ENCODE measurements at places on chromosomes 6 and 20.

GRCh38 chr20:10427060-10427692 is 6.8 kb downstream of the MKKS start:
- DNase-seq = peak; percentile 66

DNA sequence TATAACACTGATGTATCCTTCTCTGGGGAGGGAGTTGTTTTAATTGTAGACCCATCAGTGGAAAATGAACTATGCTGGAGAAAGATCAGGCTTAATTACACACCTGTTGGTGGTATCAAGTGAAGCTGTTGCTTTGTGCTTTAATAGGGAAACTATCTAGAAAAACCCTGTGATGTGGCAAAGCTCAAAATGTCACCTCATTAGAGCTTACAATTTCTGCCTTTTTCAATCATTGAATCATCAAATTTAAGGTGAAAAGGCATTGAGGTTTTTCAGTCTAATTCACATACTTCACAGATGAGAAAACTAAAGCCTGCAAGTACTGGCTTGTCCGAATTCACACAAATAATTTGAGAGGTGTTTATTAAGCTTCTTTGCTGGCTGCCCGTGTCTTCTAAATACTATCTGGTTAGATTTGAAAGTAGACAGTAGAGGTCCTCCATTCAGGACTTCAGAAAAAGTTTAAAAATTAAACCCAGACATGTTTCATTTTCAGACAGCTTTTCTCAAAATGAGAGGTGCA is 143.3 kb upstream of the MAP3K7 start:
- DNase-seq = peak; percentile 74

GRCh38 chr6:118649918-118650581 is 1.3 kb downstream of the CEP85L start:
- no peak for DNase-seq

DNA sequence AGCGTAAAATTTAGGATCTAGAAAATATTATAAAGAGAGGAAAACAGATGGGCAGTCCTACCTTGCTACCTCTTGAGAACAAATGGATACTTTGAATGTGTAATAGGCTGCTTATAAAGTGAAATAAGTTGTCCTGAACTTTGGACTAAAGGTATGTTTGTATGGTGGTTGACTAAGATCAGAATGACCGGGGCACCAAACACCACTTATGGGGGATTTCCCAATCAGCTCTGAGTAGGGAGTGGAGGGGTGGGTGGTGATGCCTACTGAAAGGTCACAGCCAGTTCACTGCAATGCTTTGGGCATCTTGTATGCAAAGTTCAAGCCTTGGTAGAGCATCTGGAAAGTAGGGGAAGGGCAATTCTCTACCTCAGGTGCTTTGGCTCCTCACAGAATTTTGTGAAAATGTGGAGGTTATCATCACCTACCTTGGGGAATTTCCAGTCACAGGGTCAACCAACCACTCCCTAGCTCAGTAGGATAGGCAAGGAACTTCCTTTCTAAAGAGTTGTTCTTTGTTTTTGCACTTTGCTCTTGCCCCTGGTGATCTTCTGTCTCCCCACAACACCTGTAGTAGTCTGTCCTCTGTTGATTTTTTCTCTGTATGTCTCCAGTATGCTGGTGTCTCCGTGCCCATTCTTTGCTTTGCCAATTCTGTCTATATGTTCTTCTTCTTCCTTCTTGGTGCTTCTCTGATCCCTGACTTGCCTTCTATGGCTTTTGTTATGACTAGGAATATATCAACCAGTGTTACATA is at the start of gene TRIM31:
Gene TRIM31 (minus strand): TSS at position 88 of the 757 bp plus-strand sequence. CDS start 285 bp downstream, outside the sequence.
- no peak for DNase-seq

GRCh38 chr6:165034271-165034741 is 275.1 kb downstream of the C6orf118 start:
- DNase-seq = peak; percentile 11

DNA sequence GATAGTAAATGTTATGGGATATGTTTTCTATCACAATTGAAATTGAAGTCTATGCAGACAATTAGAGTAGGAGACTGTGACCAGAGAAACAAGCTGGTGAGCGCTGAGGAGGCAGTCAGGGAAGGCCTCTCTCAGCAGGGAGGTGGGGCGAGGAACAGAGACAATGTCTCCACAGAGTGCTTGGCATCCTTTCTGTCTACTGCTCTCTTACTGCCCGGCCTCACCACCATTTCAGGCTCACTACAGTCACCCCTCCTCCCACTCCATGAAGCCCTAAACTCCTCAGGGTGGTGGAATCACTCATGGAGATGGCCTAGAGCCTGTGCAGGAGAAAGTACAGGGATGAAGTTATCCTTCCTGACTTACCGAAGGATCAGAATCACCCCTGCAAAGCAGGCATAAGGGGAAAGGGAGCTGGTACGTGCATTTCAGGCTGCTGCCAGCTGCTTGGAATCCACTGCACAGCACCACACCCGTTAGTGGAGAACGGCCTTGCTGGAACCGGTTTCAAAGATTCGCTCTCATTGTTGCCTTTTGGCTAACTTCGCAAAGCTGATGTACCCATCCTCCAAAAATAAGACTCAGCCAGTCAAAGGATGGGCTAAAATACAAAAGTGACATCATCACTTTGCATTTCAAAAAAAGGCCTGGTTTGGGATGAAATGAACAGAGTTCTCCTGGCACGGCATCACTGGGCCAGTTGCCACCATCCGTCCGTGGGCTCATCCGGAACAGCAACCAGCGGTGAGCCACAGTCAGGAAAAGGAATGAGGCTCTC is 67.3 kb downstream of the SLC22A23 start:
- peak; percentile 51 for DNase-seq

GRCh38 chr20:32091888-32092346 is 17.6 kb upstream of the TM9SF4 start:
- DNase-seq = peak; percentile 77

- no peak for DNase-seq
Measured at GRCh38 chr20:3923818-3924217, 34.6 kb downstream of the PANK2 start.

GRCh38 chr6:70518723-70519122 is 48.0 kb upstream of the SDHAF4 start:
- DNase-seq = peak; percentile 2

DNA sequence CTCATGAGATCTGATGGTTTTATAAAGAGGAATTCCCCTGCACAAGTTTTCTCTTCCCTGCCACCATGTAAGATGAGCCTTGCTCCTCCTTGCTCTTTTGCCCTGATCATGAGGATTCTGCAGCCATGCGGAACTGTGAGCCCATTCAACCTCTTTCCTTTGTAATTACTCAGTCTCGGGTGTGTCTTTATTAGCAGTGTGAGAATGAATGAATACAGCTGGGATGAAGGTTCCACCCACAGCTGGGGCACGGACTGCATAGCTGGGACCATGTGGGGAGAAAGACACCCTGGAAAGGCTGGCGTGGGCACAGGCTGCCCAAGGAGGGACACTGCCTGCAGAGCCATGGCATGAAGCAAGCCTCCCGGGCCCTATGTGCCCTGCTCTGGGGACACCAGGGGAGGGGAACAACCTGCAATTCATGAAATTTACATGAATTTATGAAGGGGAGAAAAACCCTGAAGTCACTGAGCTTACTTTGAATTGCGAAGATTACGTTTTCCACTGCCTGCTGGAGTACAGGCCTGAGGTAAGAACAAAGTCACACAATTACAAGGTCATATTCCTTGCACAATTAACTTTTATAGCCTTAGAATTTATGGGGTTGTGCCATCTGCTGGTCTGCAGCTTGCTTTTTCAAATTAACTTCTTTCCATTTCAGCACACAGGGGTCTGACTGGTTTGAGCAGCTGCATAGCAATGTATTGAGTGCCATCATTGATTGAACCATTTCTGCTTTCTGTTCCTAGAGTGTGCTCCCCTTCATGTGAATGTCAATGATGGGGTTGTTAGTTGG is 46.2 kb downstream of the SLC22A1 start:
- DNase-seq = peak; percentile 38

GRCh38 chr6:6390849-6391602 is 70.6 kb upstream of the F13A1 start:
- no peak for DNase-seq

DNA sequence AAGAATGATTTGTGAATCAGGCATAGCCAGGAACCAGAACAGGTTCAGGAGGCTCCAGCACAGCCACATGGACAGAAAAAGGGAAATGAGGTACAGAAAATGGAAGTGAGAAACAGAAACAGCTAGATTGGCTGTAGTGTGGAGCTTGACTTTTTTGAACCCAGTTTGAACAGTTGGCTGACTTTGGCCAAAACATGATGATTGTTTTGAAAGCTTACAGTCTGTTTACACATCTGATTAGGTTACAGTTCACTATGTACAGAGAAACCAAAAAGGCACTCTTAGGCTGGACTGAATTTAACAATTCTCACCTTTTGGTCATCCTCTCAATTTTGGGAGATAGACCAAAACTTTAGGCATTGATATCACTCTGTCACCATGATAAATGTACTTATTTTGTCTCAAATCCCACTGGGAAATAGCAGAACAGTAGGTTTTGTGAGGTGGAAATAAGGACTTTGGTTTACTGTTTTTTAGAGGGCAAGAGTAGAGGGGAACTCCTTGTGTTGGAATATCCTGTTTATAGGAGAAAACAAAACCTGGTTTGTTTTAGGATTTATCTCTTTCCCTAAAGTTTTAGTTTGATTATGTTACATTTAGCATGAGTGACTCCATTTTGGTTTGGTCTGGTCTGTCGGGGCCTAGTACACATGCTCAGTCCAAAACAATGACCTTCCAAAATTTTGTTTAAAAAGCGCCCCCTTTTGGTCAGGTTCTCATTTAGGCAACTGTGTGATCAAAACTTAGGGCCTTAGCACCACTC is 123.1 kb downstream of the OLIG3 start:
- no peak for DNase-seq

DNA sequence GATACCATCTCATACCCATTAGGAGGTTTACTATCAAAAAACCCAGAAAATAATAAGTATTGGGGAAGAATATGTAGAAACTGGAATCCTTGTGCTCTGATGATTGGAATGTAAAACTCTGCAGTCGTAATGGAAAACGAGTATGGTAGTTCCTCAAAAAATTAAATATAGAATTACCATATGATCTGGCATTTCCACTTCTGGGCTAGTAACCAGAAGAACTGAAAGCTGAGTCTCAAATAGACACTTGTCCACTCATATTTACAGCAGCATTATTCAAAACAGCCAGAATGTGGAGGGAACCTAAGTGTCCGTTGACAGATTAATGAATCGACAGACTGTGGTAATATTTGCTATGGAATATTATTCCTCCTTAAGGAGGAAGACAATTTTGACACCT is 44.3 kb downstream of the FOXC1 start:
- DNase-seq = no peak

- DNase-seq = no peak
Measured at GRCh38 chr20:35150846-35151579, 3.9 kb upstream of the EDEM2 start.

- DNase-seq = no peak
Measured at GRCh38 chr6:158758451-158758860, 60.7 kb downstream of the EZR start.

GRCh38 chr6:80165143-80165542 is 58.7 kb downstream of the BCKDHB start:
- DNase-seq = peak; percentile 89

DNA sequence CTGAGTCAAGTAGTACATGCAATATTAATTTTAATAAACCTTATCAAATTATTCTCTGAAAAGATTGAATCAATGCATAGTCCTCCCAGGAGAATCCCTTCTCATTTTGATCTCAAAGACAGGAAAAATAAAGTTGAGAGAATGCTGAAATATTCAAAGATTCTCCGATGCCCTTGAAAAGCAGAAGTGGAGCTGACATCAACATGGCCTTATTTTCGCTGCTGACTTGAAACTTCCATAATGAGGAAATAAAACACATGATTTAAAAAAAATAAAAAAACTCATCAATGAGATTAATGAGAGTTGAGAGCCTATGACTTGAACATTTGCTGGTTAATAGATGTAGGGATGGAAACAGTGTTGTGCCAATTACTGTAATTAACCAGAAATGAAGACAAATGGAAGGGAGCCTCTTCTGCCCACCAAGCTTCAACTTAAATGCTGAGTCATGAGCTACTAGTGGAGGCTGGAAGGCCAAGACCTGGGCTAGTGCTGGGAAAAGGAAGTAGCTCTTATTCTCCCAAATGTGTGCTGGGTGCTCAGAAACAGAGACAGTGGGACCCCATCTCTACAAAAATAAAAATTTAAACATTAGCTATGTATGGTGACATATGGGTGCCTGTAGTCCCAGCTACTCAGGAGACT is 139.9 kb downstream of the BFSP1 start:
- no peak for DNase-seq

DNA sequence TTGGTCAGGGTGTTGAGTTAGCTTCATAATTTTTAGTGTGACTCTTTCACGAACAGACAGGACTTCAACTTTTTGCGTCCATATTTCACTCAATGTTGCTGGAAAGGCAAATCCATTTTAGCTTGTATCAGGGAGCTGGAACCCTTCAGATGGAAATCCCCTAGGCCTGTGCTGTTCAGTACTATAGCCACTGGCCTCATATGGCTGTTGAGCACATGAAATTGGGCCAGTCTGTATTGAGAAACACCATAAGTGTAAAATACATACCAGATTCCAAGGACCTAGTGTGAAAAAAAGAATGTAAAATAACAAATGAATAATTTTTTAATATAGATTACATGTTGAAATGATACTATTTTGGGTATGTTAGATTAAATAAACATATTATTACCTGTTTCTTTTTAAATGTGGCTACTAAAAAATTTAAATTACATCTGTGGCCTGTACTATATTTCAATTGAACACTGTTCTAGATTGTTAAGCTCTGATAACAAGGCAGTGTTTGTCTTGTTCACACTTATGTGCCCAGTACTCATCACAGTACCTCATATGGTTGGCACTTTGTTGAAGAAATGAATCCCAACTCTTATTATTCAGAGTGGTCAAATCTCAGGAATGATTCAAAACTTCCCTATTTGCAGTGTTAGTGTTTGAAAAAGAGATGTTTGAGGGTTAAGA is 34.3 kb downstream of the CTNNBL1 start:
- DNase-seq = no peak

DNA sequence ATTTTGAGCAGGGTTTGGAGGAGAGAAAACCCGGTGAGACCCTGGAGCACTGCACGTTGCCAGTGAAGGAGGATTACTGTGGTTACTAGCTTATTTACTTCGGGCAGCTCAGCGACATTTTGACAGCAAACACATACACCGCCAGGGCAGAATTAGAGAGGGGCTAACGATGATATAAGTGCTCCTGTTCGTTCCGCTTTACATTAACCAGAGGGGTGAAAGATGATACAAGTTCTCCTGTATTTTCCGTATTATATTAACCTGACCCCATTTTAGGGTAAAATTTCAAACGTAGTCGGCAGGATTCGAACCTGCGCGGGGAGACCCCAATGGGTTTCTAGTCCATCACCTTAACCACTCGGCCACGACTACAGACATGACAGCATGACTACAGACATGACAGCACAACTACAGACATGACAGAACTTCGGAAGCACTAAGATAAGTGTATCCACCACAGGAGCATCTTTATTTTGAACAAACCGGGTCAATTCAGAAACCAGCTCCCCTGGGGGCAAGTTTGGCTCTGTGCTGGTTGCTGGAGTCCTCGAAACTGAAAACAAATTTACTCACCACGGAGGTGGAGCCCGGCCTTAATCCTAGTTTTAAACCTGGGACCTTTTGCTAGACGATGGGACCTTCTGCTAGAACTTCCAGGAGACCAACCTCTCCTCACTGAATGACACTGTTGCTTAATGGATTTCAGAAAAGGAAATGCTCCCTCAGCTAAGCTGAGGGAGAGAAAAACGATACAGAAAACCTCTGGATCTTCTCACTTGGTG is 80.4 kb upstream of the ZNF184 start:
- peak; percentile 70 for DNase-seq

- DNase-seq = no peak
Measured at GRCh38 chr6:18506382-18507017, 119.3 kb downstream of the RNF144B start.

GRCh38 chr20:61170496-61171320 is 81.4 kb upstream of the CDH4 start:
- no peak for DNase-seq

All from epithelial cell of esophagus (primary cell).